ENCODE measurements at places on chromosomes 1 and 21. TPM values are rescaled to one million over a fixed set of nuclear protein-coding genes. Genes with fewer than 3 reads are reported as not detected.
A peak's percentile ranks its signal among the peaks of the same experiment; 100 is the strongest.

GRCh38 chr1:189499736-189500135 is 977.9 kb downstream of the BRINP3 start:
- DNase-seq: no peak

The RBBP5 gene
- 33.5 TPM for total RNA-seq

The PTGFR gene
- total RNA-seq: not detected

DNA sequence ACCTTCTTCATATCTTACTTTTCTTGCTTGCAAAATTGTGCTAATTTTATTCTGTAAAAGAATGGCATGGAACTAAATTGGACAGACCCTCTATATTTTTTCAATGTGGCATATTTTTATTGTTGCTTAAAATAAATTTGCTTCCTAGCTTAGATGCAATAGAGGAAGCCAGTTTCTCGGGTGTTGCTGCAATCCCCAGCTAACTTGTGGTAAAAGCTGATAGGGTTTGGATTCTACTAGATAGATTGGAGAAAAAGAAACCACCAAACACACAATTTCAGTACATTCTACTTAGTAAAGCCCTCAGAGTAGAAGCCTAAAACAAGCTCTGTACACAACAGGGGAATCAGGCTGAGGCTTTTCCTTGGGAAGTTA is 49.5 kb upstream of the GCLM start:
- DNase-seq: no peak

DNA sequence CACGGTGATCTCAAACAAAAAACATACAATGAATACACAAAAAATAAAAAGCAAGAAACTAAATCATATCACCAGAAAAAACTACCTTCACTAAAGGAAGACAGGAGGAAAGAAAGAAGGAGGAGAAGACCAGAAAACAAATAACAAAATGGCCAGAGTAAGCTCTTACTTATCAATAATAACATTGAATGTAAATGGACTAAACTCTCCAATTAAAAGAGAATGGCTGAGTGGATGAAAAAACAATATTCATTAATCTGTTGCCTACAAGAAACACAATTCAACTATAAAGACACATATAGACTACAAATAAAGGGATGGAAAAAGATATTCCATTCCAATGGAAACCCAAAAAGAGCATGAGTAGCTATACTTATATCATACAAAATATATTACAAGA is 27.2 kb downstream of the LRIF1 start:
- no peak for DNase-seq

DNA sequence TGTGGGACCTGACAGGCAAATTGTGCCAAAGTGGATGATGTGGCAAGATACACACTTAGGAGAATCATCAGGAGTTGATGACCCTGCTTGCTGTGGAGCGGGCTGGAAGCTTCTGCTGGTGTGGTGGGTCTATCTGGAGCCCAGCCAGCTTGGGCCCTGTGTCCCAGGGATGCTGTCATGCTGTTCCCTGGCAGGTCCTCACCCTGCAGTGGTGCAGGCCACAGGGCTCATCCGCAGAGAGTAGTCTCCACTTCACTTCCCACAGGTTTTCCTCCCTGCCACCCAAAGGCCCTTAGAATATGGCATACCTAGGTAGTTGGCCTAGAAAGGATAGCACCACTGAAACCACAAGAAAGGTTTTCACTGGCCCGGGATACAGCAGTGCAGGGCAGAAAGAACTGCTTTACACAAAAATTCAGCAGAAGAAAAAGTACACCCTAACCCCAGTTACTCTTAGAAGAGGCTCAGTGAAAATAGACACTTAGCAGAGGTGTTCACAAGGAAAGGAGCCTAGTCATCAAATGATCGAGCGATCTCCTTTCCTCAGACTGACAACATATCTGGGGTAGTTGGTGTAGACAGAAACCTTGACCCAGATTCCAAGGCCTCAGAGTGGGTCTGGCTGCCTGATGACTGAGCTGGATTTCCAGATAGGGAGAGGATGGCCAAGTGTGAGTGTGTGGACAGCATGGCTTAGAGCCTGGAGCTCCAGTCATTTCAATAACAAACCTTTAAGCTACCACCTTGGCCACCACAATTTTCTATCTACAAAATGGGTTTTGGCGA is 1.3 kb upstream of the C1orf226 start:
- no peak for DNase-seq

The RGS16 gene
- total RNA-seq: not detected

DNA sequence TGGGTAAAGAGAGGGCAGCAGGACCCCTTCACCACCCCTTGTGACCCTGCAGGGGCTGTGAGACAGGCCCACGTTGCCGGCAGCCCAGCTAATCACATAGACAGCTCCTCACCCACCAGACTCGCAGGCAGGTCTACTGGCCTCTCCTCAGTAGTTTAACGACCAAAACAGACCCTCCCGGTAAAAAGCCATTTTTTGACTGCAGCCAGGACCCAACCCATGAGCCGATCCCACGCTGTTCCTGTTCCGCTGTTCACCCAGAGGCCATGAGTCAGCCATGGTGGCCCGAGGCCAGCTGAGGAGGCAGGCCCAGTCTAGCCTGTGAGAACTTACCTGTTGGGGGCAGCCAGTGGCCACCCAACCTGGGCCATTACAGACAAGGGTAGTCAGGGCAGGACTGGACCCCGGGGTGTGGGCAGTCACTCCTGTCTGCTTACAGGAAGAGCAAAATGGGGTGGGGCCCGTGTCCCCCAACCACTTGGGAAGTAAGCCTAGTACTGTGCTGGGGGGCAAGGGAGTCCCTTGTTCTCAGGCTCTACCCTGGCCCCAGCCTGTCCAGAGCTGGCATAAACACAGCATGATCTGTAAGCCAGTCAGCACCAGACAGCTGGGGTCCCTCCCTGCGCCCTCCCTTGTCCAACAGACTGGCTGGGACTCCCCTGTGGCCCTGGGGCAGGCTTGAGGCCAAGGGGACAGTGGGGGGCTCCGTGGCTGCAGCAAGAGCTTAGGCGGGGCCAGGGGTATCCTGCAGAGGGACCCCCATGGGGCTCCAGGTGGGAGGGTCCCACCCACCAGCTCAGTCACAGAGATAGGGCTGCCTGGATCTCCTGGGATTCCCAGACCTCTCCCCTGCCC is 61.9 kb downstream of the WNT9A start:
- no peak for DNase-seq

The KDF1 gene
- not detected for total RNA-seq

The SELENBP1 gene
- not detected for total RNA-seq

The S100A14 gene
- not detected for total RNA-seq

DNA sequence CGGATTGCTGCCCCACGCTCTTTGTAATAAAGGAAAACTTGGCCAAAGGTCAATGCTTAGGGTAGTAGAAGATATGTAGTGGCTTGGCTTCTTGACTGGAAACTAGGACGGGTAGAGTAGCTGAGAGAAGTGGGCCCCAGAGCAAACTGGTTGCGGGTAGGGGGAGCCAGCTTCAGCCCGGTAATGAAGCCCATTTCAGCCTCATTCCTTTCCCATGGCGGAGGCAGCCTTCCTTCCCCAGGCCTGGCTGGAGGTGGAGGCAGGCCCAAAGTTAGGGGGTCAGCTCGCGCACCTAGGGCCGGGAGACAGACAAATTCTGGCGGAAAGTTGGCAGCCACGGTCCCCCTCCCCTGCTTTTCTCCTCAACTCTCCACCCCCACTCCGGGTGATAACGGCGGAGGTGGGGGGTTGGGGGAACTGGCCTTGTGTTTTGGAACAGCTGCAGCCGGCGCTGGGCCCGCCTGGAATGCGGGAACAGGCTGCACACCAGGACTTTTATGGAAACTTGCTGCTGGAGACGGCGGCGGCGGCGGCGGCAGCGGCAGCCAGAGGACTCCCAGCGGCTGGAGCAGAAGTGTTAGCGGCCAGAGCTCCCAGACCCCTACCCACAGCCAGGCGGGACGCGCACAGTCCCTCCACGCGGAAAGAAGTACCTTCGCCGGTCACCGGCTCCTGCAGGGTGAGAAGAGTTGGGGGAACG is at the start of gene NEXN:
TSS of gene NEXN (plus strand) at position 544 of the 700 bp plus-strand sequence. CDS start 27,483 bp downstream, outside the sequence.
- peak; percentile 24 for DNase-seq

The PBX1 gene
- total RNA-seq: not detected

DNA sequence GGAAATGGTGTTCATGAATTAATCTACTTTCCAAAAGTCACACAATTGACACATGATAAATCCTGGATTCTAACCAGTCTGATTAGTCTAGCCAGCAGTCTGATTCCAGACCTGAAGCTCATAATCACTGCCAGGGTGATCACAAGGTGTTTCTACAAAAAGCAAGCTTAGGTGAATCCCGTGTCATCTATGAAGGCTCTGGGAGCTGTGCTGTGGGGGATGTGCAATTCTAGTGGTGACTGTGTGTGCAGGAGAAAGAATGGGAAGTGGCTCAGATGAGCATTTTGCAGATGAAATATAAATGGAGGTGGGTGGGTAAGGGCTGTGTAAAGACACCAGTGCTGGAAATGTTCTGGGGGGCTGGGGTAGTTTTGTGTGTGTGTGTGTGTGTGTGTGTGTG is 1.8 kb upstream of the NPPB start:
- DNase-seq: no peak

DNA sequence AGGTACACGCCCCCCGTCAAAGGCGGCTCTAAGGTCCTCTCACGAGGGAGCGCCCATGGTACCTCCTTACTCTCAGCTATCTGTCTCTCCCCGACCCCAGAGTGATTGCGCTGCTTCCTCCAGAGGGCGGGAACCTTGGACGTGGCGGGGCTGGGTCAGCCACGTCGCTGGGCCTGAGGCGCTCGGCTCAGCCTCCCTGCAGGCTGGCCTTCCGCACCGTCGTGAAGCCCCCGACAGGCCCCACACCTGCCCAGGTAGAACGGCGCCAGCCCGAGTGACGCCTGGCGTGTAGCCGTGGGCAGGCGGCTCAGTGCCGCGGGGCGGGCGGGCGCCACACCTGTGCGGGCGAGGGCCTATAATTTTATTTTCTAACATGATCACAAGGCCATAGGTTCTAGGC is 122.2 kb upstream of the BEND5 start:
- no peak for DNase-seq

GRCh38 chr1:53091841-53092645 is 30.0 kb downstream of the PODN start:
- DNase-seq: peak; percentile 93

DNA sequence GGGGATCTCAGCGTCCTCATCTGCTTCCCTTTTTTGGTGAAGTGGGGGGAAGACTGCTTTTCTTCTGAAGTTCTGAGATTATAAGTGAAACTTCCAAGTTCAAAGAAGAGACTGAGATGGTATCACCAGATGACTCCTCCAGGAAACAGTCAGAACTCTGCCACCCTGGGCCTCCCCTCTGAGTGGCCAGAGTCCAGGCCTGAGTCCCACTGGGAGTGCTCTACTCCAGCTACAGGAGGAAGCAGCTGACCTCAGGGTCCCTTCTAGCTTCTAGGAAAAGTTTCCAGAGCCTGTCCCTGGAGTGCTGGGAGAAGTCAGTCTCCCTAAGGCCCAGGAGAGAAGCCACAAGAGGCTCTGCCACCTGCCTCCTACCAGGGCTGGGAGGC is 104.7 kb downstream of the CASZ1 start:
- DNase-seq: no peak

GRCh38 chr1:9345471-9345870 is 52.8 kb downstream of the SPSB1 start:
- DNase-seq: no peak

DNA sequence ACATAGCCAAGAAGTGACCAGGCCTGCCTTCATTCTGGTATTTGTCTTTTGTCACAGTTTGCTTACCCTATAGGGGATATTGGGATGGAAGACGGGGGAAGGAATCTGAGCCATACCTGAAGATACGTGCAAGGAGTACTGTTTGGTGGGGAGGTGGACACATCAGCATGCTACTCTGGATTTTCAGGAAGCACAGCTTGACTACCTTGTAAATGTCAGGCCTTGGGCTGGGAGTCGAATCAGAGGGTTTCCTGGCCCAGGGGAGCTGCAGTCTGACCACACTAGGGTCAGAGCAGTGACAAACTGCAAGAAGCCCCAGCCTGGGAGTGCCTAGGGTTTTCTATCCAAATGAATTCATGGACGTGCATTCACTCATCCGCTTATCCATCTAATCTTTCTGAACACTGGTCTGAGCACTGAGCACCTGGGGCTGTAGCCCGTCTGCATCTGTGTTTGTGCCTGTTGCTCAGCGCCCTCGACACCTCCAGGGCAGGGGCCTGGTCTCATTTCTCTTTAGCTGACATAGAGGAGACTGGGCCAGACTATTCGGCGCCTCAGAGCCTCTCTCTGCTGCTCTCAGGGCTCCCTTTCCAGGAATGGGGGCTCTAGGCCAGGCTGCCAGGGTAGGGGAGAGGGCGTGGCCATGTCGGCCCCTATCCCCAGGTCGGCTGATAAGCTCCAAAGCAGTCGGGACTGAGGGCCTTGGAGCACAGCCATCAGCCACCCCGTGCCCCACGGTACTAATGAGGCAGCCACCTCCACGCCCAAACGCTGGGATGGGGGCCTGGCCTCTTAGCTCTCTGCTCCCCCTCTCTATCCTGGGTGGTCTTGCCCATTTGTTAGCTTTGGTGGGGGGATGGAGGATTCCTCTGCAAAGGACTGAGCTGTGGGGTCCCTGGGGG is 47.0 kb upstream of the SLC2A1 start:
- no peak for DNase-seq

DNA sequence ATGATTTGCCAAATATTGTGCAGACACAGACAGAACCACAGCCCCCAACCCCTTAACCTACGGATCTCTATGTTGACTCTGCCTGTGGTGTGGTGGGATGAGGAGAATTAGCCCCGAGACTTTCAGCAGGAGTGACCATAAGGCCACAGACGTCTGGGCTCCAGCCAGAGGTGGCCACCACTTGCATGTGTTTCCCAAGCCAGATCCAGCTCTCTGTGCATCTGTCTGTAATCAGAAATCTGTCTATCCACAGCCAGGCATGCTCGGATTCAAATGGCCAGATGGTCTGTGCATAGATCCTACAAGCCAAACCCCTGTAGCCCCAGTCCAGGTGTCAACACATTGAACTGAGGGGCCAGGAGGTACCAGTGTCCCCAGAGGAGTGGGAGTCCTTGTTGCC is 140.6 kb downstream of the SYF2 start:
- no peak for DNase-seq

The DNASE2B gene
- not detected for total RNA-seq

- DNase-seq: no peak
Observed at GRCh38 chr1:112256411-112256810, 139.6 kb upstream of the CTTNBP2NL start.

- no peak for DNase-seq
Observed at GRCh38 chr1:97457446-97458089, 463.3 kb downstream of the DPYD start.

The TMEM269 gene
- total RNA-seq: not detected

- no peak for DNase-seq
Observed at GRCh38 chr21:45405819-45406762, 1.1 kb downstream of the COL18A1 start.

GRCh38 chr1:24762133-24762676 is 17.0 kb downstream of the CLIC4 start:
- no peak for DNase-seq

DNA sequence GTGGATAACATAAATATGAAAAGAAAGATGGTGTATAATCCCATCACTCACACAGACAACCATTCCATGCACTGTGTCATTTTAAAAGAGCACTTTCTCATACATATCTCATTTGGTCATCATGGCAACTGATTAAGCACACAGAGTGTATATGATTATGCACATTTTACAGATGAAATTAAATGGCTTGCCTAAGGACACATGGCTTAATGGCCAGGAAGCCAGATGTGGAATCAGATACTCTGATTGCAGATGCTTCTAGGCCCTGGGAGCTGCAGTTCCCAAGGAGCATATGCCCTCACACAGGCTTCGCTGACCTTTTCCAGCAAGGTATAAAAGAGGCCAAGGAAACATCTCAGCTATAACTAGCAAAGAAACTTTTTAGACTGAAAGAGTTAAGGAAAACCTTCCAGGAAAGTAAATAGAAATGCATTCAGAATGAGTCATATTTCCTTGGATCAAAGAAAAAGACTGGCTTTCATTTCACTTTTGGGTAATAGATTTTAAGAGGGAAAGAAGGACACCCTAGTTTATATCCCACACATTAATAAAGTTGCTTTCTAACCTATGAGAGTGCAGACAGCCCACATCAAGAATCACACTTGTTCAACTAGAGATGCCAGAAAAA is 19.6 kb upstream of the FAM89A start:
- no peak for DNase-seq

The MAP3K21 gene
- not detected for total RNA-seq
